ENCODE measurements at places on chromosomes 2 and 18.

- no peak for DNase-seq
These were observed 280.1 kb downstream of the NUP35 start for GRCh38 chr2:183404392-183404791.

- no peak for DNase-seq
These were observed 117.6 kb downstream of the CAPN13 start for GRCh38 chr2:30689496-30690125.

DNA sequence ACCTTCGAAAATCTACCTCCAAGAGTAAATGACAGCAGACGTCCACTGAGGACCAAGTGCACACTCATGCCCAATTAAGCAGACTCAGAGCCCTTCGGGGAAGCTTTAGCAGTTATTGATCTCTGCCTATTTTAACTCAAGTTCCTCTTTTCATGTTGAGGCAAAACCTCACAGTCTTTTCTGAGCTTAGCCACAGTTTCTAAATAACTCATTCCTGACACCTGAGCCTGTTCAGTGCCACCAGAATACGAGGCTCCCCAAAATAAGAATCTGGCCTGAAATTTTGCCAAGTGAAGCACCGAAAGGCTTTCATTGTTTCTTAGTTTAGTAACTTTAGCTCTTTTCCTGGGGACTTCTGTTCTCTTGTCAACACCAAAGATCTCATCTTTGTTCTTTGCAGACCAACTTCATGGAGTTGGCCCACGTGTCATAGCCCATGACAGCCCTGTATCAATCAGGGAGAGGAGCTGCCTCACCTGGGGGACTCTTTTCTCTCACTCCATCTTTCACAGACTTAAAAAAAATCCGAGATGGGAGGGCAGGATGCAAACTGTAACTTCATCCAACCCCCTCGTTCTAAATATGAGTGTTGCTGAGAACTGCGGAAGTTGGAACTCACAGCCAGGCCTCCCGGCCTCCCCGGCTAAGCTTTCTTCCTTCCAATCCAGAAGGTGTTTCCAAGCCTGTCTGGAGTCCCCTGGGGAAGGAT is 22.2 kb downstream of the INPP5D start:
- DNase-seq = no peak

DNA sequence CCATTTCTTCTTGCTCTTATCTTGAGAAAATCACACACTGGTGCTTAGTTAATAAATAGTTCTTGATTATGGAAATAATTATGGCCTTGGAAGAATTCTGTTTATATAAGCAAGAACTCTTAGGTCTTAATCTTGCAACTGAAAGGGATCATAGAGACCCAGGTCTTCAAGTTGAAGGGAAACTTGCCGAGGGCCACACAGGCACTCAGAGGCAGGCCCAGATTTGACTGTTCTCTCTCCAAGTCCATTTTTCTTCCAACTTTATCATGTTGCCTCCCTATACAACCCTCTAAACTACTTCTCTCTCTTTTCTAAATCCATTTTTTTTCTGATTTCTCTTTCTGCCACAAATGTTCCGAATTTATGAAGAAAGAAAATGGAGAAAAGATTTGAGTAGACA is 94.5 kb upstream of the RMDN2 start:
- no peak for DNase-seq

GRCh38 chr2:9844576-9844975 is 1.3 kb downstream of the TAF1B start:
- DNase-seq = no peak

- no peak for DNase-seq
These were observed 83.7 kb upstream of the ZNF516 start for GRCh38 chr18:76578571-76579300.

DNA sequence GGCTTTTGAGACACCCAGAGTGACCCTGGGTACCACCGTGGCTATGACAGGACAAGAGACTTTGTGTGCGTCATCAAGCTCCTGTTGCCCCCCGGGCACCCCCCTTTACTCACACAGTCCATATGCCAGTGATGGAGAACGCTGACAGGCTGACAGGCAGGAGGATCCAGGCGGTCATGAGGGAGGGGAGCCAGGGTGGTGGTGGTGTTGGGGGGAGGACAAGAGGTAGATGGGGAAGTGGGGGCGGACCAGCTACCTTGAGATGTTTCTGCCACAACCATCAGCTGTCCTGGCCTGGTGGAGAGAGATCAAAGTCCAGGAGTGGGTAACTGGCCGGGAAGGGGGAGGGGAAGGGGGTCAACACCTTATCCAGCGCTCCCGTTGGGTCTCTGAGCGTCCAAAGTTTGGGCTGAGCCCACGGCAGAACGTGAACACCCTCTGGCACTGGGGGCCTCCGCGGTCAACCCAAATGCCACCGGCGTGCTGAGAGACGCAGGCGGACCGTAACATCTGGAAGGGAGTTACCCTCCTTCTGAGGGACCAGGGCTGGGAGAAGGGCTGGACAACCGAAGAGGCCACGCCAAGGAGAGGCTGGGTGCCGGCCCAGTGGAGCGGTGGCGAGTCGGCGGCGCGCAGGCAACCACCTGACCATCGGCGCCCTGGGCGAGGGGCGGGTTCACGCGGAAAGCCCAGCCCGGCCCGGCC is 575 bp downstream of the TMEM150A start:
- no peak for DNase-seq

DNA sequence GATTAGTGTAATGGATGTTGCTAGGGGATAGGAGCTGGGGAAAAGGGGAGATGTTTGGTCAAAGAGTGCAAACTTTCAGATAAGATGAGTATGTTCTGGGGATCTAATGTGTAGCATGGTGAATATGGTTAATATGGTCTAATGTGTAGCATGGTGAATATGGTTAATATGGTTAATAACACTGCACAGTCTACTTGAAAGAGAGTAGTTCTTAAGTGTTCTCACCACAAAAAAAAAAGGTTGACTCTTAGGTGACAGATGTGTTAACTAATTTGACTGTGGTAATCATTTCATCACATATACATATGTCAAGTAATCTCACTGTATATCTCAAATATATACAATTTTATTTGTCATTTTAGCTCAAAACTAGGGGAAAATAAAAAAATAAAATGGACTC is 121.3 kb upstream of the CD226 start:
- no peak for DNase-seq

GRCh38 chr2:154067124-154067523 is 195.4 kb downstream of the GALNT13 start:
- DNase-seq = no peak

- no peak for DNase-seq
These were observed 6.6 kb upstream of the CAB39 start for GRCh38 chr2:230706053-230706521.

DNA sequence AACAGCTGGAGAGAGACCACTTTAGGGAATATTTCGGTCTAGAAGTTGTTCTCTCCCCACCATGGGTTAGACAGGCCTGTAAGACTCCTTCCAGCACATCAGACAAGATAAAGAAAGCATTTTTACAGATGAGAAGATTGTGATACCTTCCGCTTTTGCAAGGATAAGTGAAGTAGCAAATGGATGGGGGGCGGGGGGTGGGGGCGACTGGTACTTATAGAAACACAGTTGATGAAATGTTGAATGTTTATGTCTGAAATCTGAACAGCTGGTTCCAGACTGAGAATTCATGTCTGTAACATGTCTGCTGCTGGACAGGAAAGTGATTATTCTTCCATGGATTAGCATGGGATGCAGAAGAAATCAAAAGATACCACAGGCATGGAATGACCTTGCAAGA is 90.5 kb upstream of the FN1 start:
- DNase-seq = no peak

GRCh38 chr2:163593982-163594381 is 141.8 kb downstream of the FIGN start:
- no peak for DNase-seq

DNA sequence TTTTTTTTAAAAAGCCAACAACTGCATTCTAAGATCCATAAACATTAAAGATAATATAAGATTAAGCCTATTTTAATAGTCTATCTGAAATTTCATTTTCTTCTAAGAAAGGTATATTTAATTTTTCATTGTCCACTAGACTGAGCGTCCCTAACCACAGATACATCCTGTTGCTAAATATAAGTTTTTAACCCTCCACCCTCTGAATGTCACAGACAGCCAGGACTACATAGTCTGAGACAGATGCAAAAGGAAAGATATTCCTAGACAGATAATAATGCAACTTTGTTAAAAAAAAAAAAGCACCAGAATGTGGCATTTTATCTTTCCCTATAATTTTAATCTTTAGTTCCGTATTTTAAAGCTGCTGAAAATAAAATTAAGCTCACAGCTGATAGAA is 114.6 kb downstream of the ZEB2 start:
- DNase-seq = no peak

GRCh38 chr2:118596620-118597019 is 250.8 kb downstream of the EN1 start:
- no peak for DNase-seq

- no peak for DNase-seq
These were observed 142.0 kb upstream of the DNMT3A start for GRCh38 chr2:25483607-25484266.

DNA sequence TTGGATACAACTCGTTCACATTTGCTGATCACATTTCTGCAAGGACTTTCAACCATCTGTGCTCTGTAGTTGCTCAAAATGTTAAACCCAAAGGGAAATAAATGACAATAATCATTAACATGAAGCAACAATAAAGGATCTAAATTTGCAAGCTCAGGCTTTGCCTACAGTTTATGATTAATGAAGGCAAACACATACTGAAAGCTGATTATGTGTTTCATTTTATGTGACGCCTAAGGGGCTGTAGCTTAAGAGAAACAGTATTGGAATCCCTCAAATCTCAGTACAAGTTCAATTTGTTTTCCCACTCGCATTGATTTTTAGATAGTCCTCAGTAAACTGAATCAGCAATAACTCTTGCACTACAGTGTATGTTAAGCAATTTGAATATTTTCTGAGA is 160.3 kb upstream of the FSIP2 start:
- no peak for DNase-seq

GRCh38 chr2:112152476-112153178 is 14.4 kb downstream of the FBLN7 start:
- no peak for DNase-seq

DNA sequence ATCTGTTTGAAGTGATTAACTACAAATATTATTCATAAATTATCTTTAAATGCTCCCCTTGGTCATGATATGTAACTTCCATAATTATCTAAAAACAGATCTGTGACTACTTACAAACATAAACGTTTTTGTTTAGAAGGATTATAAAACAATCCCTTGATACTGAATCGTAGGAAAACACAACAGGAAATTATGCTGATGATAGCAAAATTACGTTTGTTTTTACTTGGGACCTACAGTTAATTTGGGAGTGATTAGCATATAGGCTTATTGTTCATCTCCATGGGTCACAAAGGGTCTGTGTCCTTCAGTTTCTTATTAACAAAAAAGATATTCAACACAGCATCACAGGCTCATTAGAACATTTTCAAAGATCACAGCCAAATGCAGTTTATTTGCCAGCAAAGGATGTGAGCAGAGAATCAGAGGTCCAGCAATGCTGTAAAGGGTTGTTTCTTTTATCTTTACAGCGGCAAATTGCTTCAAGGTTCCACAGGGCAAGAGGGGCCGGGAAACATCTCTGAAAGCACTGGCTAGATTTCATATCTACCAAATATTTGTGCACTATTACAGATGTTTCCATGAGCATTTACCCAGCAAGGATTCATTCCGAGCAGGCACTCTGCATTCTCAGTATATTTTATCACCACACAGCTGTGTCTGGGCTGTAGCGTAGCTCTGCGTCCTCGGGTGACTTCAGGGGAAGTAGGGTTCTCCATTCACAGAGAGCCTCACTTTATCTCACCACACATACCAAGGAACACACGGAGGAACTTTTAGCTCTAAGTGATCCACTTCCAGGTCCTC is 4.1 kb downstream of the CCDC195 start:
- DNase-seq = no peak

DNA sequence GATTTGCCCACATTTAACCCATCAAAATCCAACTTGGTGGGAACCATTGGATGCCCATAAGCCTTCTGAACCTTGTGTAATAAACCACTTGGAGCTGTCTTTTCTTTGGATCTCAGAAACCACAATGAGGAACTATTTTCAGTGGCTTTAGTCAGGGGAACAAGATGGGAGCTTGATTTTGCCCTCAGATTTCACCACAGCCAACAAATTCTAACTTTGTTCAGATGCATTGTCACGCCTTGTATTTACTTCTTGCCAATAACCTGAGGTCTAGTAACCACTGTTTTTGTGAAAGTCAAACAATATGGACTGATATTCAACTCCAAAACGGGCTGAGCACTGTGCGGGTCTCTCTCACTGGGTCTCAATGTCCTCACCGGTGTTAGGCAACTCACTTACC is 508.2 kb downstream of the TNS1 start:
- no peak for DNase-seq

DNA sequence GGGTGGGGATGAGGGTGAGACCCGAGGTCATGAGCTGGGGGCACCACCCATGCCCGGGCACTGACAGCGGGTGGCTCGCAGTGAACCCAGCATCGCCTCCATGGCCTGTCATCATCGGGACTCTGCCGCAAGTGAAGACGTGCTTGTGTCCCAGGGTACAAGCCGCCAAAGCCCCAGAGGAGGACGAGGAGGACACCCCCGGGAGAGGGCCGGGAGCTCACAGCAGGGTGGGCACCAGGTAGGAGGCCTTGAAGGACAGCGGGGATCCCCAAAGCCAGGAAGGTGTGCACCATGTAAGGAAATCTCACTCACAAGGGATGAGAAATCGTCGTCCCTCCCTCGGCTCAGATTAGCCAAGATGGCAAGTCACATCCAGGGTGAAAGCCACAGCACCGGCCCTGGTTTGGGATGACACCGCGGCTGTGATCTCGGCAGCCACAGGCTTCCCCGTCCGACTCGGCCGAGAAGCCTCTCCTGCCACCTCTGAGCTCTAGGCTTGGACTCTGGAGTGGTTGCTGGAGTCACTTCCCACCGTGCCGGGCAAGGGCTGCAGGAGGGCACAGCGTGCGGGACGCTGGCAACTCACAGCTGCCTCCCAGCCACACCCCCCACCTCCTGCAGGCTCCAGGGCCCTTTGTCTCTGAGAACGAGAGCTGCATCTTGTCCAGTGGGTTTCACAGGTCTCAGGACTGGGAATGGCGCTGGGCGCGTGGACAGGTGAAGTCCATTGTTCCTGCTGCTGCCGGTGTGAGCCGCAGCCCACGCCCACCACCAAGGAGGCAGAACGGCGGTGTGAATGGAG is 81.6 kb upstream of the CTDP1 start:
- no peak for DNase-seq

DNA sequence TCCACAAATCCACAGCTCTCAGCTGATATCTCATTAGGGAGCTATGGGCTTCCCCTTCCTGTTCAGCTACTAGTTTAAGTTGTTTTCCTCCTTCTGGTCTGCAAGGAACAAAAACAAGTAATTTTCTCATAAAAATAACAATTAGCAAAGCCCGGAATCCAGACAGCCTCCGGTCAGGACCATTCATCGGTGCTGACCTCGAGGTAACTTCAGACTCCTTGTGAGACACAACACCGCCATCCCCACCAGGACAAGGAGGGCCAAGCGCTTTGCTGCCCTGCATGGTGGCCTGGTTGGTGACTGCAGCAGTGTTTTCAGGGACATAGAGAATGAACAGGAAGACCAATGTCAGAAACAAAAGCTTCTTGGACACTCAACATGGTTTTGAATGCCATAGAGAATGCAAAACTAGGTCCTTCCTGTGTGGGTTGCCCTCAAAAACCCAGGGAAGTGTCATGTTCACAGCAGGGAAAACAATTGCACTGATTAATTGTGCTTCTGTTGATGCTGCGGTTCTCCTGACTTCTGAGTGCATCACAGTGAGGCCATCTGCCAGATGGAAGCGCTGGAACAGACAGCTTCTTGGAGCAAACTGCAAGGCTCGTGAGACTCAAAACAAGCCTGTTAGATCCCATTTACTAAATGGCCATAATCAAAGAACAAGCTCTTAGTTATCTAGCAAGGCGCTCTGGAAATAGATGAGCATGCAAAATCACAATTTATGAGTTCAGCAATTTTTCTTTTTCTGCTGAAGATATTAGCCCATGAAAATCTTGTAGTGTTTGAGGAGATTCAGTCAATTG is 77.1 kb downstream of the HS1BP3 start:
- DNase-seq = no peak

All from CD4-positive, CD25-positive, alpha-beta regulatory T cell (primary cell).